DMS79 (cell line): ENCODE measurements at places on chromosomes 16 and 17.

DNA sequence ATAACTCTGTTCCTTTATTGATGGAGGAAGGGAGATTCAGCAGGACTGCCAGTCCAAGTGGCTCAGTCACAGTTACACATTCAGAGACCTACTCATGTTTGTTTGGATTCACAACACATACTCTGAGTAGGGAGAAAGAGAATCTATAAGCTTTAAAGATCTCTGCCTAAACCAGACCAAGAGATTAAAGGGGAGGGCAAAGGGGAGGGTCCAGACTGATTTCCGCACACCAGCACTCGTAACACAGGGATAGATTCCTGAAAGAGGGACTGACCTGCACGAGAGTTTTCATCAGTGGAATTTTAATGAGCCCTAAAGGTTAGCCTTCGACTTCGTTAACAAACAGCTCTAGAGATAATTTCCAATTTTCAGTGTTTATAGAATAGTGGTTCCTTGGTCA lies 71.7 kb upstream of the PMFBP1 start:
- no peak for DNase-seq

GRCh38 chr16:27193300-27193990 lies 9.9 kb upstream of the KDM8 start:
- DNase-seq, result no peak

- DNase-seq, result no peak
Observed at GRCh38 chr17:74009056-74009625, 194.3 kb upstream of the RPL38 start.

DNA sequence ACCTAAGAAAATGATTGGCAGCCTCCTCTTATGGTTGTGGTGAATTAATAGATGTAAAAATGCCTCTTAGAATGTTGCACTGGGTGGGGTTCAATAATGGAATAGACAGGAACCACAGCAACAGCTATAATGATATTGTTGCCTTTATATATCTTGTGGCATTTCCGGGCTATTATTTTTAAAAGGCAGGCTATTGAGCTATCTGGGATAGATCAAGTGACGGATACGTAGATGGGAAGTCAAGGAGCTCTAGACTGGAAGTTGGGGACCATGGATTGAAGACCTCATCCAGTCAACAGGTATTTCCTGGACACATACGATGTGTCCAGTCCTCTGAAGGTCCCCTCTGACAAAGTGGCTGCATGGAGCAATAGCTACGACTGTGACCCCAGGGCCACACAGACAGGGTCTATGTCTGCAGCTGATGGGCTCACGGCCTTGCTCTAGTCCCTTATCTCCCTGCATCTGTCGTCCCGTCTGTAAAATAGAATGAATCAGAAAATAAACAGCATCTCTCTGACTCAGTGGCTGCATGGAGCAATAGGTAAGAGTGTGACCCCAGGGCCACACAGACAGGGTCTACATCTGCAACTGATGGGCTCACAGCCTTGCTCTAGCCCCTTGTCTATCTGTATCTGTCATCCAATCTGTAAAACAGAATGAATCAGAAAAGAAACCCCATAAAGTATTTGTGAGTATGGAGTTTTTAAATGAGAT lies 117.7 kb upstream of the FOXF1 start:
- DNase-seq, result no peak

GRCh38 chr16:52976539-52977167 lies 76.0 kb downstream of the CHD9NB start:
- DNase-seq, result no peak

GRCh38 chr16:28146536-28146935 lies 65.2 kb downstream of the XPO6 start:
- DNase-seq, result no peak

DNA sequence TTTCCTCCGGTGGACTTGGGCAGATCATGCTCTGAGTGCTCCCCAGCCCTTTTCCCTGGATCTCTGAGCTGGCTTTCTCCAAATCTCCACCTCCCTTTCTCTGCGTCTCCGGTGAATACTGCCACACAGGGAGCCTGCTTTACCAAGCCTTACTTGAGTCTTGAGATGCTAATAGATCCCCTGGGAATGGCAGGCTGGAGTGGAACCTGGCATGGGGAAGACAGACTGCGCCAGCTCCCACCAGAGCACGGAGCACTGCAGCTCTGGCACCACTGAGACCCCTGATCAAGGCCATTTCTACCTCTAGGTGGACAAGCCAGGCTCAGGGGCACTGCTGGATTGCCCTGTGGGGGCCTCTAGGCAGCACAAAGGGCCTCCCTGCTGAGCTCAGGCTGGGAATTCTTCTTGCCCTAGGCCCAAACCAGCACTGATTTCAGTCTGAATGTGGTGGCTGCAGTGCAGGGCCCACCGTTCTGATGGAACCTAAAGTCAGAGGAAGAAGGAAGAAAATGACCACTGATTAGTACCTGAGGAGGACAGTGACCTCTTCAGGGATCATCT lies 74.3 kb upstream of the CRHR1 start:
- no peak for DNase-seq
